K562 (cell line): ENCODE measurements at places on chromosomes 2 and 18.
A peak's percentile ranks its signal among the peaks of the same experiment; 100 is the strongest.

DNA sequence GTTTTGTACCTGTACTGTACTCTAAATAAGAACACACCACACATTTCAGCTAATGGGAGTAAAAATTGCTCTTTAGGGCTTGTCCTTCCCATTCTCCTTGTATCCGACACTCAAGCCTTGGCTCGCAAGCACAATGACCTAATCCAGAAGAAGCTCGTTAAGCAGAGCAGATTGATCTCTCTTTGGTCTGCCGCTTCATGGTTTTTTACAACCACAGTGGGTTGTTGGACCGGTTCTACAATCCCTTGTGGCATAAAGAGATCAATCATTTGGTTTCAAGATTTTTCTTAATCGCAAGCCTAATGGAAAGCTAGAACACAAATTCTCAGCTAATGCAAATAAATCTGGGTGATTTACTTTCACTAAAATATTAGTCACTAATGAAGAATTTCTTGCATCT is 662.1 kb downstream of the LRP1B start:
- DNase-seq, result no peak

- no peak for DNase-seq
Observed at GRCh38 chr2:50225021-50225928, 806.7 kb downstream of the NRXN1 start.

- no peak for DNase-seq
Observed at GRCh38 chr2:168369031-168369430, 87.0 kb upstream of the CERS6 start.

DNA sequence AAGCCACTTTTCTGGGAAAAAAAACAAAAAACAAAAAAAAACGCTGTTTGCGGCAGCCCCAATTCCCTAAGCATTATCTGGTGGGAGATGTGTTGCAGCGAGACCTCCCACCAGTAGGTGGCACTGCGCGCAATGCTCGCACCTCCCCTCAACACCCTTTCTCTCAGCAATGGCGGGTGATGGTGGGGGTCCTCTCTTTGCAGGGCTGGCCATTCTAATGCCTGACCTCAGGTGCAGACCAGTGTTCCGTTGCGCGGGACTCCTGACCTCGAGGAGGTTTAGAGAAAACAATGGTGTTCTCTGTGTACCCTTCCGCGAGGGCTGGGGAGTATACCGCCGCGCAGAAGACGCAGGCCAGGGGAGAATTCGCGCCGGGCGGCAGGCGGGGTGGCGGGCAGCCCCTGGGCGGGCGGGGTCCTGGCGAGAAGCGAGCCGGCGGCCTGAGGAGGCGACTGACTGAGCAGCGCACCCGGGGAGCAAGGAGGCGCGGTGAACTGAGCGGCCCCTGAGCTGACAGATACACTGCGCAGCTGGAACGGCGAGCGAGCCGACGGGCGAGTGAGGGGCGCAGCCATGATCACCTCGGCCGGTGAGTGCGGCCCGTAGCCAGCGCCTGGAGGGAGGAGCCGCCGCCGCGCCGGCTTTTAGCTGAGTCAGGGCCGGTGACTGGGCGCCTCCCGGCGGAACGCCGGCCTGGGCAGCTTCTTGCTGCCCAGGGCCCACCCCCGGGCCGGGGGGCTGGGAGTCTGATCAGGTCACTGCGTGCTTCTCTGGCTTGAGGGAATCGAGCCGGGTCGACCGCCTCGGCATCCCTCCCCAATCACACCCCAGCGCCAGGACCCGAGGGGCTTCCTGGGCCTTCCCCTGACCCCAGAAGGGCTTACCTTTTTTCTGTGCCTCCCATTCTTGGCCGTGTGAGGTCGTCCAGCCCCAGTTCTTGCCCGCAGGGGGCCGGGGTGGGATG is at the start of gene PSMD1:
PSMD1 (plus strand) TSS at position 415 of the 964 bp plus-strand sequence; CDS start at position 574, 159 bp downstream.
- peak; percentile 84 for DNase-seq

- DNase-seq, result no peak
Observed at GRCh38 chr2:175317751-175318150, 136.2 kb upstream of the ATP5MC3 start.

GRCh38 chr2:239109041-239109927 is 261.4 kb downstream of the TWIST2 start:
- DNase-seq, result no peak

DNA sequence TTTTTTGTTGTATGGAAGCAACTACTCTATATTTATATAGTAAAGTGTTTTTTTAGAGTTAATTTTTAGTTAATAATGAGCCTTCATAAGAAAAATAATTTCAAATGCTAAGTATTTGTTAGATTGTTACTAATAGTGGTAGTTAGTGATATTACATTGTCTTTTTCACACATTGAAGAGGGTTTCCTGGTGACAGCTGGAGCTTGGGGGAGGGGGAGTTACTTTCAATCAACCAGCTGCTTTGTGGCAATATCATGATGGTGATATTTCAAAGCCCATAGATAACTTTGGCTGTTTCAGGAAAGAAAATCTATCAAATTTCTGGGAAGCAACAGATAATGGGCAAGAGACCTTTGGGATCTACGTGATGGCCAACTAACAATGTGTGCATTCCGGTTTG is 4.1 kb downstream of the RHBDD1 start:
- no peak for DNase-seq

GRCh38 chr18:29076645-29077044 is 899.7 kb upstream of the CDH2 start:
- DNase-seq, result no peak
